Activated CD4-positive, alpha-beta T cell treated with anti-CD3 and anti-CD28 coated beads, Interleukin-2, amount 50 U/mL, for 48 hours (primary cell): ENCODE measurements at places on chromosomes 5 and 9.

GRCh38 chr9:32251539-32251938, 132.9 kb upstream of the ACO1 start:
- DNase-seq: peak; percentile 37

GRCh38 chr5:36606428-36607113, at the start of gene SLC1A3:
Gene SLC1A3 (plus strand): TSS chr5:36606606. CDS start chr5:36608424, 1,818 bp downstream.
- peak; percentile 48 for DNase-seq

- peak; percentile 71 for DNase-seq
These were observed 4.1 kb downstream of the MRPS2 start for GRCh38 chr9:135504262-135505243.

DNA sequence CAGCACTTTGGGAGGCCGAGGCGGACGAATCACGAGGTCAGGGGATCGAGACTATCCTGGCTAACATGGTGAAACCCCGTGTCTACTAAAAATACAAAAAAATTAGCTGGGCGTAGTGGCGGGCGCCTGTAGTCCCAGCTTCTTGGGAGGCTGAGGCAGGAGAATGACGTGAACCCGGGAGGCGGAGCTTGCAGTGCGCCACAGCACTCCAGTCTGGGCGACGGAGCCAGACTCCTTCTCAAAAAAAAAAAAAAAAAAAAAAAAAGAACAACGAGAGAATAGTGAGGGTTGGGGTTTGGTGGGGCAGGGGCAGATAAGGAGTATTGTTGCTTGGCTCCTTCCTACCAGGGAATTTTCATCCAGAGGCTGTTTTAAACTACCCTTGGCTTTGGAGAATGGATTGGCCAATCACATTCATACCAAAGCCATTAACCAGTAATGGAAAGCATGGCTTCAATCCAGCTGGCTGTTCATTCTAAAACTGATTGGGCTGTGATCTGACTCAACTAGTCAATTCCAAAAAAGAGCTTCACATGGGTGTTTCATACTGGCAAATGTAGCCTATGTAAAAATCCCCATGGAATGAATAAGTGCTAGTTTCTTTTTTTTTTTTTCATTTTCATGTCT, 64.4 kb downstream of the PLCXD3 start:
- no peak for DNase-seq

DNA sequence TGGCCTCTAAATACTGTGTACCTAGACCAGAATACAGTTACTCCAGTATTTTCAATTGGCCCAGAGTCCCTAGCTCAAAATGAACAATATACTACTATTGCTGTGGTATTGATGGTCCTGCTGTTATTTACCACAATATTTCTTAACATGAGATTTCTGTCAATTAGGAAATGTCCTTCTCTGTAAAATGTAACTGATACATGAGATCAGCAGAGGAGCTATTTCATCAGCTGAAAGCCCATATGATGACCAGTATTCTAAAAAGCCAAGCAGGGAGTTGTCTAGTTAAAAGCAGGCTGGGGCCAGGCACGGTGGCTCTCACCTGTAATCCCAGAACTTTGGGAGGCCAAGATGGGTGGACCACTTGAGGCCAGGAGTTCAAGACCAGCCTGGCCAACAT, 187.7 kb upstream of the PTGER4 start:
- no peak for DNase-seq
